ENCODE measurements at places on chromosomes 2 and 18. TPM values are rescaled to one million over a fixed set of nuclear protein-coding genes. Genes with fewer than 3 reads are reported as not detected.
A peak's percentile ranks its signal among the peaks of the same experiment; 100 is the strongest.

The EMILIN1 gene
- total RNA-seq = 24.1 TPM

The MEMO1 gene
- total RNA-seq = 55.3 TPM

GRCh38 chr2:190378880-190379237 is 29.3 kb upstream of the MFSD6 start:
- no peaks in the 10 kb centered on the region for H3K36me3 ChIP-seq
- H3K27ac ChIP-seq = no peak overlapping the region
- no peak for DNase-seq
- H3K27me3 ChIP-seq = no peaks in the 10 kb centered on the region
- H3K4me3 ChIP-seq = no peak overlapping the region
- no peaks in the 10 kb centered on the region for H3K4me1 ChIP-seq

GRCh38 chr2:133287709-133288108 is 280.6 kb downstream of the NCKAP5 start:
- peak overlapping the region; percentile 87 for H3K27ac ChIP-seq
- no peaks in the 10 kb centered on the region for H3K27me3 ChIP-seq
- H3K4me3 ChIP-seq = no peak overlapping the region
- DNase-seq = no peak

GRCh38 chr2:3563521-3563976 is 5.4 kb upstream of the RNASEH1 start:
- H3K27me3 ChIP-seq = no peaks in the 10 kb centered on the region
- H3K36me3 ChIP-seq = peaks cover 3% of the 10 kb centered on the region
- H3K4me3 ChIP-seq = no peak overlapping the region
- no peak for DNase-seq
- H3K27ac ChIP-seq = no peak overlapping the region
- peaks cover 8% of the 10 kb centered on the region for H3K4me1 ChIP-seq
